ENCODE measurements at places on chromosomes 4 and X.

- no peak overlapping the region for H3K4me3 ChIP-seq
- no peak overlapping the region for H3K27ac ChIP-seq
- no peaks in the 10 kb centered on the region for H3K4me1 ChIP-seq
- H3K36me3 ChIP-seq, result peaks cover 9% of the 10 kb centered on the region
- no peak for DNase-seq
These were observed 155.4 kb downstream of the TBCK start for GRCh38 chr4:106160560-106160959.

GRCh38 chr4:77073106-77073809 is 2.5 kb downstream of the CCNI start:
- peaks cover 1% of the 10 kb centered on the region for H3K4me1 ChIP-seq
- no peaks in the 10 kb centered on the region for H3K27me3 ChIP-seq
- no peak for DNase-seq
- peaks cover 2% of the 10 kb centered on the region for H3K36me3 ChIP-seq
- H3K27ac ChIP-seq, result no peak overlapping the region

- H3K27ac ChIP-seq, result no peak overlapping the region
- DNase-seq, result no peak
These were observed 69.1 kb upstream of the HPGD start for GRCh38 chr4:174591243-174592021.

GRCh38 chr4:16513876-16514275 is 287.6 kb upstream of the TAPT1 start:
- H3K36me3 ChIP-seq, result no peaks in the 10 kb centered on the region
- no peak for DNase-seq
- H3K27ac ChIP-seq, result no peak overlapping the region
- H3K4me3 ChIP-seq, result no peak overlapping the region

DNA sequence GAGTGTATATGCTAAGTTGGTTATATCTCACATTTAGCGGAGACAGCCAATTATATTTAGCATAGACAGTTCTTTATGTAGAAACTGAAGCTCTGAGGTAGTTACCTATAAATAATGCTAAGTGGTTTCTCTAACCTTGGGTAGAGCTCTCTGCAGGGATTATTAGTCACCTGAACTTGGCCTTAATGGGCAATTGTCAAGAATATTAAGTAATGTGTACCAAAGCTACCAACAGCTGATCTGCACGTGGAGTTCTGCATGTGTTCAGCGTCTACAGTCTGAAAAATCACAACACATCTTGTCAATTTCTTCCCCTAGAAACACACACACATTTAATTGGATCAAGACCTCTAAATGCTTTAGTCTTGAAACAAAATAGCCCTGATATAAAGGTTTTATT is 740.6 kb upstream of the FAM241A start:
- H3K4me3 ChIP-seq, result no peak overlapping the region
- H3K27me3 ChIP-seq, result no peaks in the 10 kb centered on the region
- no peak overlapping the region for H3K27ac ChIP-seq
- no peaks in the 10 kb centered on the region for H3K36me3 ChIP-seq
- DNase-seq, result no peak
